Urothelium cell line (cell line): ENCODE measurements at places on chromosomes 12 and 14.

DNA sequence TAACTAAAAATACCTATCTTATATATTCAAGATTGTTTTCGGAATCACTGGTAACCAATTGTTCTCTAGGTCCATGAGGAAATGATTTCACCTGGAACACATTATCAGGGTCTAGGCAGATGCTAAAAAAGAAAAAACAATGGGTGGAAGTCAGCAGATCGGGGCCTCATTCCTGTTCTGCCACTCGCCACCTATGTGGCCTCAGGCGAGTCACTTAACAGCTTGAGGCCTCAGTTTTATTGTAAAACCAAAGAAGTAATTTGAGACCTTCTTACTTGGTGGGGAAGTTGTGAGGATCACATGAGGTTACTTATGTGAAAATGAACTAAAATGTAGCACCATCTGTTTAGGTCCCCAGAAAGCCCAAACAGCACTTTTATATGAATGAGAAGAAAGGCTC is 6.2 kb upstream of the RNASE10 start:
- DNase-seq = no peak

DNA sequence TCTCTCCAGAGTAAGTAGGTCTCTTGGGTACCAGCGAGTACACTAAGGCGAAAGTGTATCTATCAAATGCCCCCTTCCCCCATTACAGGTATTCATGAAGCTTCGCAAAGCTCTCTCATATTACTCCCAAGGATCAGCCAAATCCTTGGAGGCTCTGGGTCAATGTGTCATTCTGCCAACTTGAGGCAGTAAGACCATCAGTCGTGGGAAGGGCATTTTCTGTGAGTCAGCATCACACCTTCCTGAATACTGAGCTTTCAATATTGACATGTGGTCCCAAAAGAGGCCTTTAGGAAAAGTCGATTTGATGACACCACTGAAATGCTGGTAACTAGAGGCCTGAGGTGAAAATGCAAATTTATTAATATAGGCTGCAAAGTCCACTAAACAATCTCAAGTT is 323.9 kb downstream of the LRIG3 start:
- peak; percentile 14 for DNase-seq

DNA sequence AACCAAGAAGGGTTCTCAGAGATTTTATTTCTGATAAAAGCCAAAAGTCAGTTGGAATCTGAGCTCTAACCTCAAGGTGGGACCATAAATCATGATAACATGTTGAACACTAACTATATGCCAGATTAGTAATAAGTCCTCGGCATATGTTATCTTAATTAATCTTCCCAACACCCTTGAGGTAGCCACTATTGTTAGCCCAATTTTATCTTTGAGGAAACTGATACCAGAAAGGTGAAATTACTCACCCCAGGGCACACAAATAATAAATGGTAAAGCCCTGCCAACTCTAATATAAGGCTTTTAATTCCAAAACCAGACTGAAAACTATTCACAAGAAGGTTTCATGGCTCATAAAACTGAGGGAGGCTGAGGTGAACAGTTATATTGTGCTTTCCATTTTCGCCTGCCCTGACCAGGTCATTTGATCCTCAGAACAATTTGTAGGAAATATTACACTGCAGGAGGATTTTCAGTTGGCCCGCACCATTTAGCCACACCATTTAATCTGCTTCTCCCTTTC is 16.1 kb upstream of the NUAK1 start:
- DNase-seq = no peak

DNA sequence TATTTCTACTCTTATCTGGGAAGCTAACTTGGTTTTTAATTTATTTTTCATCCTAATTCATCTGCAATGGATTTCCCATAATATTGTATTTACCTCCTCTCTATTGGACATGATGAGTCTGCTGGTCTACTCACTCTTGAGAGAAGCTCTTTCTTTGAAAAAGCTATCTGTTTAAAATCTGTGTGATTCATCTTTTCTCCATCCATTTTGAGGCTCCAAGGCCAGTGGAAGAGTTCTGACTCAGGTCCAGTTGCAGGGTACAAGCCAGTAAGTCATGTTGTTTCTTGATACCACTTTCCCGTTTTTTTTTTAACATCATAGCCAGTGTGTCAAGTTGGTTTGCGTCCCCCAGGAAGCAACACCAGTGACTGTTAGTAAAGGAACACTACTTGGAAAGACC is 160.3 kb upstream of the BMP4 start:
- no peak for DNase-seq

- DNase-seq = no peak
These were observed 176.3 kb upstream of the CLEC14A start for GRCh38 chr14:38432186-38432585.

DNA sequence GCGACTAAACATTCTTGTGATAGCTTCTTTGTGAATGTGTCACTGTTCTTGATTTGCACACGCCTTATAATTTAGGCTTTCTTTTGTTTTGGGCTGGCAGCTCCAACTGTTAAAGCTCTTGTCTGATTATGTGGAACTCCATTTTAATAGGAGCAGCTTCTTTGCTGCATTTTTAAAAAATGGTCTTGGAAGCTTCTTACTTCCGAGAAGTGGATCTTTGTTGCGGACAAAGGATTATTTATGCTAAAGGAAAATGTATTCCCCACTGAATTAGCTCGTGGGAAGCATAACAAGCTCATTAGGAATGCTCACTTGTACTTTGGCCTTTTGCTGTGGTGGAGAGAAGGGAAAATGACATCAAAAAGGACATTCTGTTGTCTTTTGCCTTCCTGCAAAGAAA is 20.0 kb downstream of the GAS2L3 start:
- DNase-seq = no peak

- no peak for DNase-seq
These were observed 98.9 kb downstream of the PLXNC1 start for GRCh38 chr12:94247246-94247645.

- DNase-seq = no peak
These were observed 9.8 kb upstream of the BDKRB2 start for GRCh38 chr14:96194657-96195431.

GRCh38 chr14:75832621-75833297 is 149.0 kb downstream of the TGFB3 start:
- DNase-seq = no peak

GRCh38 chr14:89241934-89242651 is 174.9 kb downstream of the FOXN3 start:
- DNase-seq = no peak

DNA sequence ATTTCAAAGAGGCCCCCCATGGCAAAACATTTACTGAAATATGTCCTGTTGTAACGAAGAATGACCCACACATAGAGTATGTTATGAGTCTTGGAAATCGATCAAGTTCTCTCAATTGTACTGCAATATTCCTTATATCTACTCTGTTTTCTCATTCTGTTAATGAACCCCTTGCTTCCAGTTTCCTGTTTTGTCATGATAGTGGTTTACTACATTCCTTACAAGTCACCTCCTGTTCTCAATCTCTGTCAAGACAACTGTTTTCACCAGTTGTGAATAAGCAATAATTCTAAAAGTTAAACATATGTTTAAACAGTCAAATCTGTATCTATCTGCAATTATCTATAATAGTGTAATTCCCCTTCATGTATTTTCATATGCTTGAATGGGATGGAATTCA is 16.4 kb upstream of the ARID2 start:
- no peak for DNase-seq
